ENCODE measurements at places on chromosomes 2 and 18.

GRCh38 chr2:241859436-241860183 is 916 bp upstream of the PDCD1 start:
- no peaks in the 10 kb centered on the region for H3K36me3 ChIP-seq
- H3K27me3 ChIP-seq: no peaks in the 10 kb centered on the region
- peaks cover 11% of the 10 kb centered on the region for H3K4me1 ChIP-seq
- no peak for DNase-seq

DNA sequence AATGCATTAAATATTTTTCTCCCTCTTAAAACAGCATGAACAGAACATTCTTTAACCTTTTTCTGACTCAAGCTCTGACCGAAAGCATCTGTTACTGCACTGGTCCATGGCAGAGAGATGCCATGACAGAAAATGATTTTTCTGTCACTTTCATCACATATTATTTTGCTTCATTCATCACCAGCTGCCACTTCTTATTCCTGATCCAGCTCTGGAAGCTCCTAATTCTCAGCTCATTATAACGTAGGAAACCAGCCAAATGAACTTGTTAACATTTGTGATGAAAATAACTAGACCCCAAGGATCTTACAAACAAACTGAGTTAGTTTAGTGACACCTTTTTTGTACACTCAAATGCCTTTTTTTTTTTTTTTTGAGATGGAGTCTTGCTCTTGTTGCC is 7.6 kb upstream of the CFLAR start:
- no peaks in the 10 kb centered on the region for H3K27me3 ChIP-seq
- H3K27ac ChIP-seq: no peak overlapping the region
- no peaks in the 10 kb centered on the region for H3K36me3 ChIP-seq

DNA sequence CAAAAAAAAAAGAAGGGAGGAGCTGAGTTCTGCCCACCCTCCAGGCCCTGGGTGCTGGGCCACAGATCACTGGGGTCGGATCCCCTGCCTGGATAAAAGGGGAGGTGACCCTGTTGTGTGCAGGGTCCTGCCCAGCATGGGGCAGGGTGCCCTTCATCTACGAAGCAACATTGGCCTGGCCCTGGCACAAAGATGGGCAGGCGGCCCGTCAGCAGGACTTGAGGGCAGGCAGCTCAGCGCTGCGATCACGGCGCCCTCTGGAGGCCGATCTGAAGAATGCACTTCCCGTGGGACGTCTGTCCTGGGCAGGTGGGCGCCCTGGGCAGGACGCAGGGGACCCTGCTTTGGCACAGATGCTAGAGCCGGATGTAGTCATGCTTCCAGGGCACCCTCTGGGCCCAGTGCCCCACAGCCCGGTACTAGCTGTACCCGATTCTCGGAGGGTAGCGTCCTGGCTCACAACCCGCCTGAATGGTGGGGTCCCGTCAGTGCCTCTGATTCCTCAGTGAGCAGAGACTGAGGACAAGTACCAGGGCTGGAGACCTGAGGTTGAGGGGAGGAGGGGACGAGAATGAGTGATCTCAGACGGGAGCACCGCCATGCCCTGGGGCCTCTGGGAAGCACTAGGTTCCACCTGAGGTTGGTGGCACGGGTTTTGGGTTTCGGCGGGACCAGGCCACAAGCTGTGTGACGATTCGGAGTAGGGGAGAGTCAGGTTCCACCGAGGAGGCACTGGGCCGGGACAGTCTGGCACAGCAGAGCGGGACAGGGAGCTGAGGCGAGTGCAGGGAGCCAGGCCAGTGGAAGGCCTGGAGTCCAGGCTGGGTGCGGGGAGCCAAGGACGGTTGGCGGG is 18.0 kb downstream of the ARID5A start:
- no peak for DNase-seq
- H3K27me3 ChIP-seq: no peaks in the 10 kb centered on the region
- H3K4me1 ChIP-seq: 0 out of 2 replicates have a peak, but pooled peaks cover 5% of the 10 kb centered on the region
- H3K4me3 ChIP-seq: no peak overlapping the region
- no peak overlapping the region for H3K27ac ChIP-seq

- 0 out of 2 replicates have a peak, but pooled peaks cover 2% of the 10 kb centered on the region for H3K4me1 ChIP-seq
- DNase-seq: no peak
- peak overlapping the region; percentile 71 for H3K4me3 ChIP-seq
- H3K36me3 ChIP-seq: peaks cover 3% of the 10 kb centered on the region
These were observed 25.8 kb upstream of the TMEM182 start for GRCh38 chr2:102736110-102736409.
